ENCODE measurements at places on chromosomes 6 and 20. TPM values are rescaled to one million over a fixed set of nuclear protein-coding genes. Genes with fewer than 3 reads are reported as not detected.

The VIP gene
- total RNA-seq, result 6.3 TPM

DNA sequence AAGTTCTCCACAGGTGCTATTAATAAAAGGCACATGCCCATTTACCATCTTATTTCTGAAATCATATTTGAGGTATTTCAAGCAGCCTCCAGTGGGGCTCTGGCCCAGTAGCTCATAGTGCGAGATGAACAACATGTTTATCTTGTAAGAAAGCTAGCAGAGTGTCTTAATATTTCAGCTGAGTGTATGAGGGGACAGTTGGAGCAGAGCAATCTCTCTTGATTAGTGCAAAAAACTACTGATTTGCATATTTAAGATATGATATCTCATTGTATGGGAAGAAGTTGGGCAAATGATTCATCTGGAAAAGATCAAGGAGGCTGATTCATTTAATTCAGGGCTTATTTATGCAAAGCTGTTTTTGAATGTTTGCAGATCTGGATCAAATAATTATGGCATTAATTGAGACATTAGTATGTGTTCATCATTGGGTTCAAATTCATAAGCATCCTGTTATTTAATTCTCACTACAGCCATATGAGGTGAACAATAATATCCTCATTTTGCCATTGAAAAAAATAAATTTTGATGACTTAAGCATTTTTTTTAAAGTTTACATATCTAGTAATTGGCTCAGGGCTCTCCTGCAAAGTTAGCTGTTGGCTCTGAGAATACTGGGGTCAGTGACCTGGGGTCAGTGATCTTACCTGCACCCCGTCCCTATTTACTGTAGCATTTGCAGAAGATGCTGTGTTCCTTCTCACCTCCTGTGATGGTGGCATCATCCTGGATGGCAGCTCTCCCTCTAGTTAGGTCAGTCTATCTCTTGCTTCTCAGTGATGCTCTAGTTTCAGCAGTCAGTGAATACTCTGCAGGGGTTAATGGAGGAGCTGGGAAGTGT lies 24.1 kb upstream of the GCLC start:
- no peak for DNase-seq

GRCh38 chr6:168193816-168194721 lies 115.1 kb upstream of the FRMD1 start:
- no peak for DNase-seq

GRCh38 chr6:139628270-139628669 lies 253.8 kb upstream of the CITED2 start:
- DNase-seq, result peak; percentile 55
